ENCODE measurements at places on chromosomes 1 and 21.

DNA sequence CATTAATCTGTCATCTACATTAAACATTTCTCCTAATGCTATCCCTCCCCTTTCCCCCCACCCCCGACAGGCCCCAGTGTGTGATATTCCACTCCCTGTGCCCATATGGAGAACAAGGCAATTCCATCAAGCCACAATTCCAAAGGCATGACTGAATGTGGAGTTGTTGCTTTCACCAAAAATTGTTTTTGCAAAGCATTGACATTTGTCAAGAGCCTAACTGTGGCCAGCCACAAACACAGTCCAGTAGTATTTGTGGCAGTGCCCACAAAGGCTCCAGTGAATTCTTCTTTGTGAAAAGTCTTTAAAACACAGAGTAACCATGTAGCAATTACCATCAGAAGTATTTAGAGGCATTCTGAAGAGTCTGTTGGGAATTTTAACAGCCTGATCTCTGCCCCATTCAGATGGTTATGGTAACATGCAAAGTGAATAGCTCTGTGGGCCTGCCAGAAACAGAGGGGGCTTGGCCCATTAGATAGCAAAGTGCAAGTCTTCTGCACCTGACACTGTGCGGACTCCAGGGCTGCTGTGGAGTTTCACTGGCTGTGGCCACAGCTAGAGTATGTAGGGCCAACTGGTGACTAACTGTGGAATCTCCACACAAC is 11.6 kb upstream of the LRRC53 start:
- DNase-seq: no peak

DNA sequence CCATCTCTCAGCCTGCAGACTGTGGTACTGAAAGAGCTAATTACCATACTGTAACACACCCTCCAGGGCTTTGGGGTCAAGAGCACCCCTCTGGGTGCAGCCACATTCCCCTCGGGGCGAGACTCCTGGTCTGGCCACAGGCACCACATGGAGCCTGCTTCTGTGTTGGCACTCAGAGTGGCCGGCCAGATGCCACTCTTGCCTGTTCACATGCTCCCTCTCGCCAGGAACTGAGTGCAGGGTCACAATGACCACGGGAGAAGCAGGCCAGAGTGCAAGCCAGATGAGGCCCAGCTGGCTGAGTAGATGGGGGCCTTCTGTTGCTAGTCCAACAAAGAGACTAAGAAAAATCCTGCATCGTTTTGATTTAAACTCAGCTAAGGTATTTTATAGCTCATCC is 864.0 kb downstream of the KCNT2 start:
- DNase-seq: no peak

DNA sequence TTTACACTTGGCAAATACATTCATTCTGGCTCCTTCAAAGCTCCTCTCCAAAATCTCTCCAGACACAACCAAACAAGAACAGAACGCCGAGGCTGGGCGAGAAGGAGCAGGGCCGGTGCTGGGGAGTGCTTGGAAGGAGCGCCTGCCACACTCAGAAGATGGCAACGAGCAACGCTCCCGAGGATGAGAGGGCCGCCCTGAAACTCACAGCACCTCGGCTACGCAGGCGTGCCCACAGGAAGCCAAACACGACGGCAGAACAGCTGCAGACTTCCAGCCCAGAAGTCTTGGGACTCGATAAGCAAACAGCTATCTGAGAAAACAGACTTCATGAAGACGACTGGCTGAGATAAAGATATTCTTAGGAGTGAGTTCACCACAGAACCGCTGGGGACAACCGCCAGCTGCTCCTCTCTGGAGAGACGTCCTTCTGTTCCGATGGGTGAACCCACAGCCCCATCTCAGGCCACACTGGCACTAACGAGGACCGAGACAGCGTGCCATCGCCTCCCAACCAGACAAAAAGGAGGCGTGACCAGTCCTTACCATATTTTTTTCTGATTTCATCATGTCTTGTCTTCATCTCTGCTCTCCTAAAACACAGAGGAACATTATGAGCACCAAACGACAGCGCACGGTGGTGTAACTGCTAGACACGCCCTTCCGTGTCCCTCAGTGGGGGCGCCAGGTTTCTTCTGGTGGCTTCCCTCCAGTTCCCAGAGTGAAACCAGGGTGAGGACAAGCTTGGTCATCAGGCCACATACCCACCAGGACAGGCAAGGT is 18.6 kb downstream of the PTTG1IP start:
- DNase-seq: no peak

DNA sequence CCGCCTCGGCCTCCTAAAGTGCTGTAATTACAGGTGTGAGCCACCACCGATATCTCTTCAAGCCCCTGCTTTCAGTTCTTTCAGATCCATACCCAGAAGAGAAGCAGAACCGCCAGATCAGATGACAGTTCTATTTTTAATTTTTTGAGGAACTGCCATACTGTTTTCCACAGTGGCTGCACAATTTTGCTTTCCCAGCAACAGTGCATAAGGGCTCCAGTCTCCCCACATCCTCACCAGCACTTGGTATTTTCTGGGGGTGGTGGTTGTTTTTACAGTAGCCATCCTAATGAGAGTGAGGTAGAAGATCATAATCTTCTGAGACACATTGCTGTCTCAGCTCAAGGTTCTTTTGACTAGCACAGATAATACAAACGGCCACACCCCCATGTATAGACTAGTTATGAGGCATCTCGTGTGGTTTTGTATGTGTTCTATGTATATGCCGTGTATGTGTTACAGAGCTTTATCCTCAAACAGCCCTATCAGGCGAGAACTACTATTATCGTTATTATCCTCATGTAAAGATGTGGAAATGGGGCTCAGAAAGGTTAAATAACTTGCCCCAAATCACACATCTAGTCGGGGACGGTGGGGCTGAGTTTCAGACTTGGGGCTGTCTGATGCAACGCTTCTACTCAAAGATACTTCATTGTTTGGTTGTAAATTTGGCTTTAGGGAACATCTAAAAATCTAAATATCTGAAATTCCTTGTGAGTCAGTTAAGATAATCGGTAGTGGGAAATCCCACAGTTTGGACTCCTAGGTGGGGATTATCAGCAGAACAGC is 12.0 kb downstream of the FHAD1 start:
- no peak for DNase-seq

- no peak for DNase-seq
Observed at GRCh38 chr1:125087247-125087646, 3902.5 kb downstream of the SRGAP2C start.

DNA sequence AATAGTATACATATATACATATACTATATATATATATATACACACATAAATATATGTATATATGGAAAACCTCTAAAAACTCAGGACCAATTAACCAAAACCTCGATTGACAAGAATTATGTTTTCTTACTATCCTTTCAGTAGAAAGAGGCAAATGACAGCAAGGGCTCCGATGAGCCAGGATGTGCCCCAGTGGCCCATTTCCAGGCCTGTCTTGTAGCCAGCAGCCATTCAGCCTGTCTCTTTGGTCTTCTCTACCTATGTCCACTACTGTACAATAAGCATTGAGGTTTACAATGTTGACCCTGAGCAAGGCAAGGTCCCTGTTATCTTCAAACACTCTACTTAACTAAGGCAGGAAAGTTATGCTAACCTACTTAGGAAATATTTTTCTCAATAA is 9.8 kb downstream of the KCNA2 start:
- no peak for DNase-seq

- no peak for DNase-seq
Observed at GRCh38 chr1:233497679-233498078, 116.2 kb upstream of the KCNK1 start.

GRCh38 chr1:227845147-227845458 is 29.6 kb downstream of the PRSS38 start:
- no peak for DNase-seq

- no peak for DNase-seq
Observed at GRCh38 chr1:109197158-109198042, 16.3 kb upstream of the SARS1 start.

DNA sequence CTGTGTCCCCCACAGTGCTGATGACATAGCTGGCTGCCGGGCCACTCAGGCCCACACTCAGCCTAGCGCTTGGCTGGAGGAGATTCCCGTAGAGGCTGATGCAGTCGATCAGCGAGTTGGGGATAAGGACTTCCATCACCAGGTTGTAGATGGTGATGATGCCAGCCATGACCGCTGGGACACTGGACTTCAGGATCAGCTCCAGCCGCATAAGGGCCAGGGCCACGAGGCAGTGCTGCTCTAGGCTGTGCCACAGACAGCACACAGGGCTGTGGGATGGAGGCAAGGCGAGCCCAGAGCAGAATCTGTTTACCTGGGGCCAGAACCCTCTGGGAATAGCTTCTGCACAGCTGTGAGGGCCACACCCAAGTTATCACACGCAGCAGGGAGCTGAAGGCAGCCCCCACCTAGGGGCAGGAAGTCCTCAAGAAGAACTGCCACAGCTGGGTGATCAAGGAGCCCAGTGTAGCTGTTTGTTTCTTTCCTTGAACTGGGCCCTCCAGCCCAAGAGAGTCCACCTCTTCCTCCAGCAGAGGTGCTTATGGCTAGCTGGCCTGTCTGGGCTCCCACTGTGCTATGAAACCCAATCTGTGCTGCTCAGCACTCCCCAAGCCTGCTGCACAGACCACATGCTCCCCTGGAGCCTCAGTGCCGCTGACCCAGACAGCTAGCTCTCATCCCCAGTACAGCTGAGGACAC is 6.2 kb downstream of the SLC2A1 start:
- DNase-seq: no peak

DNA sequence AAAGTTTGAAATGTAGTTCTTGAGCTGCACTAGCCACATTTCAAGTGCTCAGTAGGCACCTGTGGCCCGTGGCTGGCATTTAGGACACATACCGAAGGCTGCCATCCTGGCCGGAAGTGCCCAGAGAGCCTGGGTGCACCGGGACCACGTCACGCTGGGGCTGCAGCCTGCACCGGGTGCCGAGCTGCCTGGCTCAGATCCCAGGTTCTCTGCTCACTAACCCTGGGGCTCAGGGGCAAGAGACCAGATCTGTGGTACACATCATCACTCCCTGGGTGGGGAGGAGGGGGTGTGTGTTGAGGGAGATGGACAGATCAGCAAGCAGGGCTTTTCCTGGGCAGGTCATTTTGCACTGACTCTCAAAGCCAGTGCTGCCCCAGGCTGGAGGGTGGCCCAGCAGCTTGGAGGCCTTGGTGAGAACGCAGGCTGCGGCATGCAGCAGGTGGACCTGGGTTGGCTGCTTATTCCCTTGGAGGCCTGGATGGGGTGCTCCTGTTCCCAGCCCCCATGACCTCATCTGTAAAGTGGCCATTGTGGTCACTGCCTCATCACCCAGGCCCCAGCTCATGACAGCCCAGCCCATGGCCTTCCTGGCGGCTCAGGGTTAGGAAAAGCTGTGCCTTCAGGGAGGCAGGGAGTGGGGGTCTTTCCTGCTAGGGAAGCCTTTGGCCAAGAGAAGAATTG is 23.6 kb downstream of the TMEM201 start:
- DNase-seq: no peak

DNA sequence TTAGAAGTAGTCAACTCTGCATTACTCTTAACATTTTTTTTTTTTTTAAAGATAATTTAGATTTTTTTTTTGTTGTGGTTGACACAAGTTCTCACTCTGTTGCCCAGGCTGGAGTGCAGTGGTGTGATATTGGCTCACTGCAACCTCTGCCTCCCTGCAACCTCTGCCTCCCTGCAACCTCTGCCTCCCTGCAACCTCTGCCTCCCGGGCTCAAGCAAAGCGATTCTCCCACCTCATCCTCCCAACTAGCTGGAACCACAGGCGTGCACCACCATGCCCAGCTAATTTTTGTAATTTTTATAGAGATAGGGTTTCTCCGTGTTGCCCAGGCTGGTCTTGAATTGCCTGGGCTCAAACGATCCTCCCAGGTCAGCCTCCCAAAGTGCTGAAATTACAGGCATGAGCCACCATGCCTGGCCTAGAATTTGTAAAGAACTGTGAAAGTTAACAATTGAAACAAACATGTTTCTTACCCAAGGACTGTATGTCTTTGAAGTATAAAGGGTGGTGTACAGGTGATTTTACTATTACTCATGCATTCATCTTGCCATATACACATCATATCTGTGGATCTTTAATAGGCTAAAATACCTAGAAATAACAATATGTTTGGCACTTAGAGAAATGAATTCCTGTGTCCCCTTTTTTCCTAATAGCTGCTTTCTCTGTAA is 114.7 kb downstream of the ATP5PO start:
- no peak for DNase-seq

DNA sequence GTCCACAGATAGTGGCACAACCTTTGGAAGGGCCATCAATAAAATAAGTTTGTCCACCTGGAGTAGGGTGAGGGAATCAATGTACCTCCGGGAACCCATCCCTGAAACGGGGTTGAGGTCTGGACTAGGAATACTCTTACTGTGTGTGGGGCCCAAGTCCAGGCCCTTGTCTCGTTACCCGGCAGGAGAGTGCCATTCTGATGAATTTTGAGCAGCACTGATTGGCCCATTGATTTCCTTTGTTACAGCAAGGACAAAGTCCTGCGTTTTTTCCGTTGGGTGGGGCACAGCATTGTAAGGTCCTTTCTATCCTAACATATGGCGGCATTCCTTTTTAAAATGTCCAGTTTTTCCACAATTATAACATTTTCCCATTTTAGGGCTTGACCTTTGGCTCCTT is 75.2 kb downstream of the AXDND1 start:
- DNase-seq: no peak

- no peak for DNase-seq
Observed at GRCh38 chr1:199834711-199835110, 192.8 kb upstream of the NR5A2 start.

GRCh38 chr1:64047549-64047996 is 155.8 kb upstream of the UBE2U start:
- no peak for DNase-seq

DNA sequence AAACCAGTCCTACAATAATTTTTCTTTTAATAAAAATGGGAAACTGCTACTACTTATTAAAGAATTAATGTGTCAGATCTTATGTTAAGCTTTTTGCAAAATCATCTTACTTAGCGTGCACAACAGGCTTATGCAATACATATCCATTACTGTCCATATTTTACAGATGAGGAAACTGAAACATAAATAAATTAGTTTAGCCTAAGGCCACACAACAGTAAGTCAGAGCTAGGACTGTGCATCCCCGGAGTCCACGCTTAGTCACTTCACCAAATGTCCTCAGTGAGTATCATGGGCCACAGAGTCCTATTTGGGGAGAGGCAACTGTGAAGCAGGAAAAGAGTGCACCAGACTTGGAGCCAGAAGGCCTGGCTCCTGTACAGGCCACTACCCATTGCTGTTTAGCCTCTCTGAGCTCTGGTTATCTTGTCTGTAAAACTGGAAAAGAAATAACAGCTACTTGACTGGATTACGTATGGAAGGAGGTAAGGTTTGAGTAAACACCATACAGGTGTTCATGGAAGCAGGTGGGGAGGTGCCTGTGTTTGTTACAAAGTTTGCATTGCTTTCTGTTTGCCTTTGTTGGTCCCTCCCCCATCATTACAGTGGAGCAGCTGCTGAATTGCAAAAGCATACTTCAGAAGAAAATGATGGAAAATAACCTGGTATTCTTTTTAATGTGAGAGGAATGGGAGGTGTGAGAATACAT is 192.8 kb downstream of the FCRL5 start:
- DNase-seq: no peak

DNA sequence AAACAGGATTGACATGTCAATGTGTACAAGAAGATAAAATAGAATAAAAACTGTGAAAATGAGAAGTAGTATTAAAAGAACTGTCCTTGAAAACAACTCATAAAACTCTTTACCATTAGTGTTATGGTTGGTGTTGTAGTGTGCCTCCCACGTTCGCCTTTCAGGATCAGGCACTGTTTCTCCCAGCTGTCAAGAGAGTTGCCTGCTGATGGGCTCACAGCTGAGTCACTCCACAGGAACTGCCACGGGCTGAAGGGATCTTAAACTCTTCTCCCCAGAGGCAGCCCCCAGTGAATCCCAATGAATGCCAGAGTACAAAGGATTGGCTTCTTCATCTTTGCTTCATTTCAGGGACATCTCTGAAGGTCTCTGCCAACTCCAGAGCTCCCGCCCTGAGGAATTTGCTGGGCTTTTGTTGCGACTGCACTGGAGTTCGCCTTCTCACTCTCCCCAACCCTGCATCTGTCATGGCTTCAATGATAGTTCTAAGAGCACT is 119.6 kb downstream of the ADGRL2 start:
- DNase-seq: no peak

All from activated CD8-positive, alpha-beta memory T cell treated with anti-CD3 and anti-CD28 coated beads for 48 hours (primary cell).